ENCODE measurements at places on chromosomes 3 and 15.

DNA sequence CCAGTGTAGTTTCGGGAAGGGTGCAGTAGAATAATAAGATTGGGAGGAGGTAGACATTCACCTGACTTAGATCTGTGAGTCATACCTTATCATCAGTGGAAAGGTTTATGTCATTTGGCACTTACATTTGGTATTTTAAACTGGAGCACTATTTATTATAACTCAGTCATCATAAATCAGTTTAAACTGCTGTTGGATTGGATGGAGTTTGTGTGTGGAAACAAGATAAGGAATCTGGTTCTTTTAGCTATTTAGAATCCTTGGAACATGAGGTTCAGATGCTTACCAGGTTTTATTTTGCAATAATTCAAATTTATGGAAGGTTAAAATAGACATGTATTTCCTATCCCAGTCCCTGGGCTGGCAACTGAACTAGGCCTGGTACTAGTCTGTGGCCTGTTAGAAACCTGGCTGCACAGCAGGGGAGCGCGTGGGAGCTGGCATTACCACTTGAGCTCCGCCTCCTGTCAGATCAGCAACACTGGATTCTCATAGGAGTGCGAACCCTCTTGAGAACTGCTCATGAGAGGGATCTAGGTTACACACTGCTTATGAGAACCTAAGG lies 34.5 kb downstream of the ZFAND6 start:
- DNase-seq = no peak

DNA sequence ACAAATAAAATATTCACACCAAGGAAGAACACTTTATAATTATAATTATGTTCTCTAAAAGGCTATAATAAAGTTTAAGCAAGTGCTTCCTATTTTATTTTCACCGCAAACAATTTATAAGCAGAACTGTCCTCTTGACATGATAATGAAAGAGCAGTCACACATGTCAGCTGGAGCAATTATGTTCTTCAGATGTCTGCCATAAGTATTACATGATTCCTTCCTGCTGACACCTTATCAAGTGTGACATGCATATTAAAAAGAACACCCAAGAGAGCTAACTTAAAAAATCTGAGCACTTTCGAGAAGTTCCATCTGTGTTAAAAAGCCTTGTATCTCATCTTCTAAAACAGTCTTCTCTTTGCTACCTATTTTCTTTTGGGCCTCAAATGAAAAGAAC lies 249.5 kb downstream of the SQOR start:
- no peak for DNase-seq

DNA sequence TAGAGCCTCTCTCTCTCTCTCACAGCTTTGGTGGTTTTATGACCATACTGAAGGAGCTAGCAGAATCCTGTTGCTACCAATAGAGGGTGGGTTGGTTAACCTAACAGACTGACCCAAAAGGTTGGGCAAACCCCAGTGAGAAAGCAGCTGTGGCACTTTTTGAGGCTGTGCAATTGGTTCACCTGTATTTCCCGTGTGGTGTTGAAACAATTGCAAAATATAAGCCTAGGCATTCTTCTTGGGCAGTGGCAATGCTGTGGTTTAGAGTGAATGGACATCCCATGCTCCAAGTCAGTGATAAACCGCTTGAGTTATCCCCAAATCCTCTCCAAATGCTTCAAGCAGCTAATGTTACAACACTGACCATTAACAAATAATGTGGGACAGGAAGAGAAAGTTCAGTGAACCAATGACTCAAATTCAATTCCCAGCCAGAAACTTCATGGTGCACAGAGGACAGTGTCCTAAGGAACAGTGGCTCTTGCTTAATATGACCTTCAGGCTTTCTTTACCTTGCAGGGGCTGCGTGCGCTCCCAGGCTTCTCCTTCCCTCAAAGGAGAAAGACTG lies 261.9 kb upstream of the ICE2 start:
- DNase-seq = no peak

DNA sequence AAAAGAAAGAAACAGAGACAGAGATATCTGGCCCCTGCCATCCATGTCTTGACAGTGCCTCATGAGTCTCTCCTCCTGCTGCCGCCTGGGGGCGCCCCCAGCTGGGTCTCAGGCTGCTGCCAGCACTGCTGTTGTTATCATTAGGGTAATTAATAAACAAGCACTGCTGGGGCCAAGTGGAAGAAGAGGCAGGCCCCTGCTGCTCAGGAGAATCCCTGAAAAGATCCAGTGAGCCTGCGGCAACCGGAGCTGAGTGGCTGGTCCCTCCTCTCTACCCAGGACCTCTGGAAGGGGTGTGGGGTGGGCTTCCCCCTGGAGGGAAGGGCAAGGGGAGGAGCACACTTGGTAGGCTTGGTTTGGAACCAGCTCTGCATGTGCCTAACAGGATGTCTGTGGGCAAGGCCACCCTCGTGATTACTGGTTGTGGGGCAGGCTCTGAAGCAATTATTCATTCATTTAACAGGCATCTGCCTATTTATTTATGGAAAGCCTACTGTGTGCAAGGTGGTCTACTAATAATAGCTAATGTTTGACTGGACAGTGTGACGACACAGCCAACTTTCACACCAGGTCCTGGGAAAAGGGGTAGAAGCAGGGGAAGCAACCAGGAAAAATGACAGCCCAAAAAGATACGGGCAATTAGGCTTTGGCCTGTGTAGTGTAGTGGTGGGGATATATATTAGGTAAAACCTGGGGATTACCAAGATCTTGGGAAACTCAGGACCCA lies 1.2 kb upstream of the TYRO3 start:
- peak; percentile 57 for DNase-seq

GRCh38 chr15:100234158-100235029 lies 107.4 kb downstream of the ADAMTS17 start:
- no peak for DNase-seq

GRCh38 chr3:185070491-185071286 lies 82.2 kb downstream of the C3orf70 start:
- DNase-seq = no peak

- DNase-seq = no peak
These were observed 553.4 kb downstream of the OCA2 start for GRCh38 chr15:27545494-27546255.

DNA sequence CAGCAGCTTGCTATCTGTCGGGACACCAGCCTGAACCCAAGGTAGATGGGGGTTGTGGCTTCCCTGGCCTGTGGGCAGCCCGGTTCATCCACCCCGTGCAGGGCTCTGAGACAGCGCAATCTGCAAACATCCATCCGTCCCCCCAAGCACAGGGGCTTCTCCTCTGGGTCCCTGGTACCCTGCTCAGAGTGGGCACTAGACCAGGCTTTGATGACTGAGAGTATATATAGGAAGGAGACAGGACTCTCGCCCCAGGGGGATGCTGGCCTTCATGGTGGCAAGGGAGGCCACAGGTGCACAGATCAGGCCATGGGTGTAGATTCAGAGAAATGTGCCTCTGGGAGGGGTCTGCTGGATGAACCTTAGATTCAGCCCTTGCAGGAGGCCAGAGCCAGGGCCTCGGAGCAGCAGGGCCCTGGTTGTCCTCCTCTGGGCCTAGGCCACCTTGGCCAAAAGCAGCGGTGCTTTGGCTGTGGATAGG lies 40.3 kb downstream of the CFAP100 start:
- DNase-seq = no peak

DNA sequence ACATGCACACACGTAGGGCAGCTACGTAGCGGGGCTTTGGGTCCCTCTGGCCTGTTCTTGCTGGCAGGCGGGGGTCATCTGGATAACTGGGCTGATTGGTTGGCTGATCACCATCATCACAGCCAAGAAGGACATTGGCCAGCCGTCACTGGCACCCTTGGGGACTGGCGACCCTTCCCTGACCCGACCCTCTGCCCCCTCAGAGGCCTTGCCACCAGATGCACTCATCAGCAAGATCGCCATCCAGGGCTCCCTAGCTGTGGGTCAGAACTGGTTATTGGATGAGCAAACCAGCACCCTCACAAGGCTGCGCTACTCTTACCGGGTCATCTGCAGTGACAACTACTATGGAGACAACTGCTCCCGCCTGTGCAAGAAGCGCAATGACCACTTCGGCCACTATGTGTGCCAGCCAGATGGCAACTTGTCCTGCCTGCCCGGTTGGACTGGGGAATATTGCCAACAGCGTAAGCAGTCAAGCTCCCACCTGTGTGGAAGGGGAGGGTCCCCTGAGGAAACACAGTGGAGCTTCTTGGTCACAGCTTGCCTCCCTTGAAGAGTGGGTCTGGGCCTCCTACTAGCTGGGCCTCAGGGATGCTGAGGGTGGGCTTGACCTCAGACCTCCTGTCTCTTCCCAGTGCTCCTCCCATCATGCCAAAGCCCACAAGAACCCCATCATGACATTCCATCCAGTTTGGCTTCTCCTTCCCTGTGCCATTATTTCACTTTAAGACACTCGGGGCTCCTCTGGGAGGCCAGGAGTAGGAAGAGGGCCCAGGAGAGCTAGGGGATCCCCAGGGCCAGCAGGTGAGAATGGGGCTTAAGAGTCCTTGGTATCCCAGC lies 2.4 kb downstream of the DLL4 start:
- DNase-seq = no peak

DNA sequence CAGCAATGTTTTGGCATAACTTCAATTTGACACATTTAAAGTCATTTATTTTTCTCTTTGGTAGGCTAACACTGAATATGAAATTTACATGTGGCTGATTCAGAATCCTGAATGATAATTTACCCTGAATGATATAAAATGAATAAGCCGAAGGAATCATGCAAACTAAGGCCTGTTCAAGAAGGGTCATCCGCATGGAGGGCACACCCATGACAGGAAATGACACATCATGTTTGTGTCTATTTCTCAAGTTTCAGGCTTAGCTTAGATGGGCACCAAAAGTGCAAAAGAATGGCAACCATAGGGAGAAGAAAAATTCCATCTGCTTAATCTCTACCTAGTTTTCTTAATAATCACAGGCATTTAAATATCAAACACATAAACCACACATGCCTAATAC lies 141.5 kb downstream of the DUT start:
- no peak for DNase-seq

- no peak for DNase-seq
These were observed 10.1 kb downstream of the TLR9 start for GRCh38 chr3:52215351-52215750.

DNA sequence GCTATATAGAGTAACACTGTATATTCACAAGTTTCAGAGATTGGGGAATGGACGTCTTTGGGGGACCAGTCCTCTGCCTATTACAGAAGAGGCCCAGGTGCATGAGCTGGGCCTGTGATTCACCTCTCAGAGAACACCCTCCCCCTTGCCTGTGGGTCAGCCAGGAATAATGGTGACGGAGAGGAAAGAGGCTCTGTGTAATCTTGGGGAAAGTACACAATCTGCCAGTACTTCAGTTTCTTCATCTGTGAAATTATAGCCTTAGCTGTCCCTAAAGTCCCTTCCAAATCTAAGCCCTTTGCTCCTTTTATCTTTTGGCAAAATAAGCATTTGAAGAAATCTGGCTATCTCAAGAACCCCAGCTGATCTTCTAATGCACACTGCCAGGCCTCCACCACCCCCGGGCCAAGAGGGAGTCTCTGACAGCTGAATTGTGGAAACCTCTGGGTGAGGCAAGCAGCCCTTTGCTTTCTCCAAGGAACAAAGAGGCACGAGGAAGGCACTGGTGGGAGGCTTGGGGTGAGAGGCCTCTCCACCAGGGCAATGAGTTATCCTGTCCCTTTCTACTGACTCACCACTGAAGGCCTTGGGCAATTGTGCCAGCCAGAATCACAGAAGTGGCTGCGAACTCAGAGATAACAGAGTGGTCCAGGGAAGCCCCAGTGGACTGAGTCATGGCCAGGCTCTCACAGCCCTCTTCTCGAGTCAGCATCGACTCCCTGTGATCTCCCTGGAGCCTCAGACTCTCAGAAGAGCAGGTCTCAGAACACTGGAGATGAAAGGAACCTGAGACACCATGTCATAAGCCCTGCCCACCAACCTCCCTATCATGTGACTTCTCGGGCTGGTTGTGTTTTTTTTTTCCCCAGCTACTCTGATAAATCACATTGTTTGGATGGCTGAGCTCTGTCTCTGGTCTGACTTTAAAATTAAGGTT lies 31.8 kb downstream of the CCNL1 start:
- no peak for DNase-seq

- DNase-seq = peak; percentile 47
These were observed 203.9 kb downstream of the TLE3 start for GRCh38 chr15:69893863-69894262.

DNA sequence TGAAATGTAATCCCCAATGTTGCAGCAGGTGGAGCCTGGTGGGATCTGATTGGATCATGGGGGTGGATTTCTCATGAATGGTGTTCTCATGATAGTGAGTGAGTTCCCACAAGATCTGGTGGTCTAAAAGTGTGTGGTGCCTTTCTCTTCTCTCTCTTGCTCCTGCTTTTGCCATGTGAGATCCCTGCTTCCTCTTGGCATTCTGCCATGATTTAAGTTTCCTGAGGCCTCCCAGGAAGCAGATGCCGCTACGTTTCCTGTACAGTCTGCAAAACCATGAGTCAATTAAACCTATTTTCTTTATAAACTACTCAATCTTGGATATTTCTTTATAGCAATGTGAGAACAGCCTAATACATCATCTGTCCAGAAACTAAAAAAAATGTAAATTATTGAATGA lies 298.3 kb downstream of the MEX3B start:
- no peak for DNase-seq

DNA sequence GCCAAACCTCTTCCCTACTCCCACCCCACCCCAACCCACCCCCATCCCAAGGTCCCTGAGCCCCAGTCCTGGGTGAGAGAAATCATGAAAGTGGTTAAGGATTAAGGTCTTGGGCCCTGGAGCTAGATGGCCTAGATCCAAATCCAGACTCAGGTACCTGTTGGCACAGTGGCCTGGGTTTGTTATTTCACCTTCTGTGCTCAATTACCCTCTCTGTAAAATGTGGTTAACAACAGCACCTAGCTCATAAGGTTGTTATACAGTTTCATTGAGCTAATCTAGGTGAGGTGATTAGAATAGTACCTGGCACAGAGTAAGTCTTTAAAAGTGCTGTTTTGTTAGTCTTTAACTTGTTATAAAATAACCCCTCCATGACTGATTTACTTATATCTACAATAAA lies 6.4 kb upstream of the SNUPN start:
- DNase-seq = no peak

- DNase-seq = no peak
These were observed 24.7 kb downstream of the ARHGAP31 start for GRCh38 chr3:119318876-119319275.

GRCh38 chr3:185625784-185626183 lies 39.7 kb downstream of the SENP2 start:
- no peak for DNase-seq

DNA sequence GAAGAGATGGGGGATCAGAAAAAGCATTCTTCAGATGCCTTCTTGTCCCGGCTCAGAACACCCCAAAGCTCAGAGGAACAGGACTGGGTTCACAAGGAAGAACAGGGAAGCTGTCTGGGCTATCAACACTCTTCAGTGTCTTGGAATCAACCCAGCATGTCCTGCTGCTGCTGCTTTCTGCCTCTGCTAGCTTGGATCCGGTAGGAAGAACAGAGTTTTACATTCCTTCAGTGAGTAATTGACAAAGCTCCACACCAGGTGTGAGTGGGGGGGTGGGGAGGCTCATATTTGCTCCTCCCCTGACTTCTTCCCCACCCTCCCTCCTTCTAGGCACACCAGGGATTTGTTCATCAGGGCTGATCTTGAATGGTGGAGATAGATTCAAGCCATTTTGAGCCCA lies 13.1 kb upstream of the ETV5 start:
- DNase-seq = no peak
